ENCODE measurements at places on chromosomes 3 and 15. TPM values are rescaled to one million over a fixed set of nuclear protein-coding genes. Genes with fewer than 3 reads are reported as not detected.

RBP2 gene
- not detected for total RNA-seq

DNA sequence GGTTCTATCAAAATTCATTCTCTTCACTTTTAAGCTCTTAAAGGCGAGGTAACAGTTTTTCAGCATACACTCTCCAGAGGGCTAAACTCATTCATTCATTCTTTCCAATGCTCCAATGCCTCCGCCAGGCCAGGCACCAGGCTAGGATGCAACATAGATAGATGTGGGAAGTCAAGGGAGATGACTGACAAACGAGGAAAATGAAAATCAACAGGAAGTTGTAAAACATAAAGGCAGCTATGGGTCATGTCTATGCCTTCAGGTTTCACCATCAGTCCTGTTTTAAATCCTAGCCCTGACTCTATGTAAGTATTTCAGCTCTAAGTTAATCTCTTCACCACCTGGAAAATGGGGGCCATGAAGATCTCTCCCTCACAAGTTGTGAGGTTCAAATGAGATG lies 797.9 kb downstream of the FHIT start:
- no peaks in the 10 kb centered on the region for H3K4me1 ChIP-seq
- no peak overlapping the region for H3K4me3 ChIP-seq
- no peak for DNase-seq
- H3K36me3 ChIP-seq: no peaks in the 10 kb centered on the region
- H3K27ac ChIP-seq: no peak overlapping the region

DNA sequence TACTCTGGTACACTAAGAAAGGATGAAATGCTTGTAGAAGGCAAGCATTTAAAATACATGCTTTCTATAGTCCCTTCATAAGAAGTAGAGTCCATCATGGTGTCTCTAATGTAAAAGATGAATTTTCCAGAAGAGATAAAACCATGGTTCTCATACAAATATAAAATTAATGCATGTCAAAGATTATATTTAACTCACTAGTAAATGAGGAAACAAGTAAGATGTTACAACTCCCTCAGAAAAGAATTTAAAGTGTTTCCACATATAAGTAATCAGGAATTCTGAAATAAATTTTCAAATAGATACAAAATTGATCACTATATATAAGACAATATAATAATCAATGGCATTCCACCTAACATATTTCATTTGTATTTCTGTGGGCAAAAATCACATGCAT lies 570.3 kb upstream of the CCDC54 start:
- H3K36me3 ChIP-seq: no peaks in the 10 kb centered on the region
- H3K27ac ChIP-seq: no peak overlapping the region
- no peak overlapping the region for H3K4me3 ChIP-seq
- no peak for DNase-seq

WDR72 gene
- 55.7 TPM for total RNA-seq

- H3K4me1 ChIP-seq: peaks cover 6% of the 10 kb centered on the region
- no peak overlapping the region for H3K4me3 ChIP-seq
- no peak for DNase-seq
- peaks cover 2% of the 10 kb centered on the region for H3K27me3 ChIP-seq
- H3K36me3 ChIP-seq: no peaks in the 10 kb centered on the region
These were observed 199.7 kb downstream of the UACA start for GRCh38 chr15:70563561-70564095.

DNA sequence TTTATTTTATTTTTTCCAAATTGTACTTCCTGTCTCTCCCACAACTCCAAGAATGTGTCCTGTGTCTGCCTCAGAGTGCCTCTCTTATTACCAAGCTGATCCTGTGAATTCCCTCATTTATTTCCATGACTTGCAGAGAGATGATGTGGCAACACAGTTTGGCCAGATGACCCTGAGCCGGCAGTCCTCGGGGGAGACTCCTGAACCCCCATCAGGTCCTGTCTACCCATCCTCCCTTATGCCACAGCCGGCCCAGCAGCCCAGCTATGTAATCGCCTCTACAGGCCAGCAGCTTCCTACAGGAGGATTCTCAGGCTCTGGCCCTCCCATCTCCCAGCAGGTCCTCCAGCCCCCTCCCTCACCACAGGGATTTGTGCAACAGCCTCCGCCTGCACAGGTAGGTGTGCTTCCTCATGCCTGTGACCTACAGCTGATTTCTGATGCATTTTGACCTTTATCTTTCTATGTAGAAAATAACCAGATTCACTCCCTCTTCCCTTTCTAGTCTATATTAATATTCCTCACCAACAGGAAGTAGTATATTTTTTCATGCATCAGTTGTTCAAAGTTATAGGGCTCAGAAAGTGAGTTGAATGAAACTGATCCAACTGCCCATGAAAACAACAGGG lies 100.0 kb downstream of the ARPP21 start:
- no peaks in the 10 kb centered on the region for H3K36me3 ChIP-seq
- no peaks in the 10 kb centered on the region for H3K27me3 ChIP-seq
- no peak overlapping the region for H3K4me3 ChIP-seq
- no peak overlapping the region for H3K27ac ChIP-seq
- H3K4me1 ChIP-seq: no peaks in the 10 kb centered on the region
- peak; percentile 11 for DNase-seq

GRCh38 chr3:189286188-189286587 lies 114.4 kb downstream of the TPRG1 start:
- no peak overlapping the region for H3K4me3 ChIP-seq
- H3K36me3 ChIP-seq: no peaks in the 10 kb centered on the region
- no peaks in the 10 kb centered on the region for H3K27me3 ChIP-seq
- DNase-seq: no peak

DNA sequence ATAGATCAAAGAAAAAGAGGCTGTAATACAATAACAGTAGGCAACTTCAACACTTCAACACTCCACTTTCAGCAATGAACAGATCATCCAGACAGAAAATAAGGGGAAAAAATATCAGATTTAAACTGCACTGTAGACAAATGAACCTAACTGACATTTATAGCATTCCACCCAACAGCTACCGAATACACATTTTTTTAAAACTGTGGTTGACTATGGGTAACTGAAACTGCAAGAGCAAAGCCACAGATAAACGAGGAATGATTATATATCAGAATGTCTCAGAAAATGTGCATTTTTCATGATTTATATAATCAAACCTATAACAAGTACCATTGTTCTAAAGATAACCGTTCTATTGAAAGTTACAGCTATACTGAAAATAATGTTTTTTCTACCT lies 514.9 kb upstream of the DPPA4 start:
- no peaks in the 10 kb centered on the region for H3K4me1 ChIP-seq
- DNase-seq: no peak
- no peaks in the 10 kb centered on the region for H3K36me3 ChIP-seq
- H3K27ac ChIP-seq: no peak overlapping the region

DNA sequence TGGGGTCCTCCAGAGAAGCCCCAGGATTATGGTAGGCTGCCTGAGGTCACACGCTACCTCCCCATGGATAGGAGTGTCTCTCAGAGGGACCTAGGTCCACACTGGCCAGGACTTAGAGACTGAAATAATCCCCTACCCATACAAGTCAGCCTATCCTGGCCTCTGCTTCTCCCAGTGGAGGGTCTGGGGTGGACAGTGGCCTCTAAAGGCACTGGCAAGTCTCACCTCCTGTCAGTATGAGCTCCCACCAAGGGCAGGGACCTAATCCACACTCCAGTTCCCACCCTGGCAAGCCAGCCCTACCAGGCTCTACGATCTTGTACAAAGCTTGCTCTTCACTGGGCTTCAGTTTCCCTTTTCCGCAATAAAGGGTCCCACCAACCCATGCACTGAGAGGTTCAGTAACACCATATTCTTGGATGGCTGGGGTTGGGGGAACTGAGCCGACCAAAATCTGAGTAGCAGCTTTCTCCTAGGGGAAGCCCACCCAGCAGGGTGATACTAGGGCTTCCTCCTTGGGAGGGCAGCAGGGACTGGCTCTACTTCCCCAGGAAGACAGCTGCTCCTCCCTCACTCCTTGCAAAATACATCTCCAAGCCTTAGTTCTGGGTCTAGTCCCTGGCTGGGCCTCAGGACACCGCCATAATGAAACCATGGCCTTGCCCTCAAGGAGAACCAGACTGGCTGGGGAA lies 2.4 kb downstream of the CISH start:
- no peaks in the 10 kb centered on the region for H3K27me3 ChIP-seq
- no peaks in the 10 kb centered on the region for H3K36me3 ChIP-seq
- H3K4me3 ChIP-seq: peak overlapping the region; percentile 30
- no peak for DNase-seq
- H3K27ac ChIP-seq: peak overlapping the region; percentile 98

TMCO5A gene
- not detected for total RNA-seq

CRYGS gene
- total RNA-seq: 2.9 TPM

DNA sequence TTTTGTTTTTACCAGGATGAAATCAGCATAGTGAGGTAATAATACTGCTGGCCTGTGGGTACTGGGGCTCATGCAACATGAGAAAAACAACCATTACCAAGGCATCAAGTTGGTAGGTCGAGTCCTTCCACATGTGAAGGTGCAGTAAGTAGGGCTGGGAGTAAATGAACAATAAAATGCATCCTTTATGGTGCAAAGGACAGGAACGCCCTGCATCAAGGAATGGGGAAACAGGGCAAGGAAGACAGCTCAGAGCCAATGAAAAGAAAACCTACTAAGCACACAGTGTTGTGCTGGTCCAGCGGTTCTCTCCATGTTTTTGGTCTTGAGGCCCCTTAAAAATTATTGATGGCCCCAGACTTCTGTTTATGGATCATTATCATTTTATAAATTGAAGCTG lies 168.5 kb upstream of the TPM1 start:
- H3K27ac ChIP-seq: no peak overlapping the region
- H3K36me3 ChIP-seq: no peaks in the 10 kb centered on the region
- H3K4me1 ChIP-seq: no peaks in the 10 kb centered on the region
- no peak for DNase-seq

DNA sequence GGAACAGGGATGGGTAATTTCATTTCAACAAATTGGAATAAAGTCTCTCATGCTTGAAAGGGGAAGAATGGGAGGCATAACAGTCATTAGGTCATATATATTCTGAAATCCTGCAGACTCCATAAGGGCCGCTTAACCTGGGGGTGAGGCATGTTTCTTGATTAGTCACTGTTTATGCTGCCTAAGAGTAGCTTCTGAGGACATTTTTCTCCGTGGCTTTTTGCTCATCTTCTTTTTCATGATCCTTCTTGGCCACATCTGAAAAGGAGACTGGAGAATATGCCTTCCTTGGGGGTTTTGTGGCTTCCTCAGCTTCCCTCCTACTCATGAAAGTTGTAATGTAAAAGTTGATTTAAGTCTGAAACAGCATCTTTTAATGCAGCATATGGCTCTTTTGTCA lies 20.0 kb upstream of the CFAP20DC start:
- DNase-seq: no peak
- no peak overlapping the region for H3K4me3 ChIP-seq
- no peak overlapping the region for H3K27ac ChIP-seq
- H3K27me3 ChIP-seq: no peaks in the 10 kb centered on the region
- H3K36me3 ChIP-seq: no peaks in the 10 kb centered on the region
- H3K4me1 ChIP-seq: no peaks in the 10 kb centered on the region

GRCh38 chr15:44595656-44596510 lies 58.9 kb downstream of the EIF3J start:
- H3K27me3 ChIP-seq: no peaks in the 10 kb centered on the region
- H3K36me3 ChIP-seq: peaks cover 7% of the 10 kb centered on the region
- no peak for DNase-seq
- H3K4me3 ChIP-seq: no peak overlapping the region

- H3K27ac ChIP-seq: no peak overlapping the region
- H3K27me3 ChIP-seq: no peaks in the 10 kb centered on the region
- DNase-seq: no peak
- no peaks in the 10 kb centered on the region for H3K4me1 ChIP-seq
These were observed 119.3 kb downstream of the KCNMB2 start for GRCh38 chr3:178655488-178655887.

CLDN18 gene
- not detected for total RNA-seq

DNA sequence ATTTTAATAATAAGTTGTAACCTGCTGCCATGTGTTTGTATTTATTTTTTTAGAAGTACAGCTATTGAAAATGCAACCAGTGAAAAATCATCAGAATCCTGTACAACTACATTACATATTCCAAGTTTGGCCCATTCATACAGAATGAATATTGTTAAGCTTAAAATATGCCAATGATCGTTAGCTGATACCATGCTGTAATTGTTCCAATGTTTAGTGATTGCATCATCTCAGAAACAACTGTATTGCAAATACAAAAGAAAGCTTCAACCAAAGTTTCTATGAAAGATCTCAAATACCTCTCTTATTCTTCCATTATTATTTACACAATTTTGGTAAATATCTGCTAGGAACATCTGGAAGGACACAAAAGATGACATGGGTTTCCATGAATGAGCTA lies 51.6 kb upstream of the ALCAM start:
- no peak overlapping the region for H3K4me3 ChIP-seq
- no peaks in the 10 kb centered on the region for H3K27me3 ChIP-seq
- DNase-seq: no peak
- no peaks in the 10 kb centered on the region for H3K4me1 ChIP-seq
- H3K36me3 ChIP-seq: no peaks in the 10 kb centered on the region
- no peak overlapping the region for H3K27ac ChIP-seq

DUOXA1 gene
- total RNA-seq: 1.4 TPM

A4GNT gene
- not detected for total RNA-seq

GP5 gene
- 0.22 TPM for total RNA-seq

ACAN gene
- 10.3 TPM for total RNA-seq

DNA sequence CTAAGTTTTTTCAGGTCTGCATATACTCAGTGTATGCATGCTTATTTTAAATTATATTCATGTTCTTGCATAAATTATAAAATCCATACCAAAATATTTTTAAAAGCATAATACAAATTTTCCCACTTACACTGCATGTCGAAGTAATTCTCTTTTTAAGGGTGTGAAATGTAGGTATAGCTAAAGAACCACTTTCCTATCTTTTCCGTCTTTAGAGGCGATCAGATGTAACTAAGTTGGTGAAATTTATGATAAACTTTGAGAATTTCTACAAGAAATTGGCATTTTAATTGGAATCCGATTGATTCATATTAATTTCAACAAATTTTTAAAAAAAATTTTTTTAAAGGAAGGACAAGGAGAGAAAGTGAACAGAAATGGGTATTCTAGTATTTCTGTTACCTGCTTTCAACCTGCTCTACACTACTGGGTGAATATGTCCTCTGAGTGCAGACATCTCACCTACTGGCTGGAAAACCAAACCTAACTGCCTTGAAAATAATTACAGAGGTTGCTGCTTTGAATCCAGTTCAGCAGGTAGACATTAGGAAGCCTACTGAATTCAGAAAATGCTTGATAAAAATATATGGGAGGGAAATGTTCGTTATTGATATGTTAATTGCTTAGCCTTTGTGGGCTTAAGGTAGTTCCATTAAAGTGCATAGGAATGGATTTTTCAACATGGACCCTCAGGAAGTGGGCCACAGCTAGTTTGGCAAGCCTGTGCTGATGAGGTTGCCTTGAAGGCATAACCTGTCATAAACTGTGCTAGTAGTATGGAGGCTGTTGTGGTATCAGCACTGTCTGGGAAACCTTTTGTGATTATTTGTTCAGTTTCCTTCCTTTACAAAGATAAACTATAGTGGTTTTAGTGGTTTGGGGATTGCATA lies 5.1 kb downstream of the TRIM71 start:
- H3K4me3 ChIP-seq: no peak overlapping the region
- peaks cover 34% of the 10 kb centered on the region for H3K27me3 ChIP-seq
- peaks cover 4% of the 10 kb centered on the region for H3K4me1 ChIP-seq
- no peak overlapping the region for H3K27ac ChIP-seq
- DNase-seq: no peak
- H3K36me3 ChIP-seq: no peaks in the 10 kb centered on the region

All from kidney (tissue), 22 donors.